Pancreas (tissue), 10 donors: ENCODE measurements at places on chromosomes 6 and 20. TPM values are rescaled to one million over a fixed set of nuclear protein-coding genes. Genes with fewer than 3 reads are reported as not detected.

Gene CST4
- polyA plus RNA-seq = not detected

Gene USP49
- polyA plus RNA-seq = 1.5 TPM

Gene HTR1E
- polyA plus RNA-seq = not detected

Gene SAMD3
- polyA plus RNA-seq = 5.9 TPM

Gene SLC17A1
- polyA plus RNA-seq = not detected

Gene UST
- polyA plus RNA-seq = 3.7 TPM

Gene PHACTR1
- polyA plus RNA-seq = 1.4 TPM

Gene ADGRF1
- polyA plus RNA-seq = 0.56 TPM

Gene TAP1
- 18.8 TPM for polyA plus RNA-seq

Gene ZNF334
- 11.6 TPM for polyA plus RNA-seq

- DNase-seq = no peak
Measured at GRCh38 chr6:168638468-168639271, 197.7 kb downstream of the SMOC2 start.

GRCh38 chr20:39206899-39207564, 244.9 kb downstream of the DHX35 start:
- peak; percentile 25 for DNase-seq

DNA sequence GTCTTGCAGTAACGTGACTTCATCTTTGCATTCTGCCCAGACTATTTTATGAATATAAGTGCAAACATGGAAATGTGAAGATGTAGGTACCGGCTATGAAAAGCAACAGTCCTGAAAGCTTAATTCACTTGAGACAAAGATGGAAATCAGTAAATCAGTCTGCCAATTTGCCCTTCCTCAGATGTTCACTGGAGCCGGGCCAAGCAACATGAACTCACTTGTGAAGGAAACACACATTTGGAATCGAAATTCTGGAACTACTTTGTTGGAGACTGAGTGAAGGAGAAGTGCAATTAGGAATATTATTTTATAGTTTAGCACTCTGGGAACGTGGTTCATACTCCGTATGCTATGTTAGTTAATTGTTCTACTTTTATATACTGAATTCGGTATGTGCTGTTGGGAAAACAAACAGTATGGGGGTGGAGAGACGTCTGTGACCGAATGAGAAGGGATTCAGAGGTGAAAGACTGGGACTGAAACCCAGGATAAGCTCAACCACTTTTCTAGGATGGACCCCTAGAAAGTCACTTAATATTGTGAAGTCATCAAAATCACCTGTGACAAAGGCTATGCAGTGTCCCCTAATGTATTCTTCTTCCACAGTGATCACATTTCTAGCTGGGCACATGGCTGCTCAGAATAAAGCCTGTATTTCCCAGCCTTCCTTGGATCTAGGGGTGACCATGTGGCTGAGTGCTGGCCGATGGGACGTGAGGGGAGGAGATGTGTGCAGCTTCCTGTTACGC, 95.5 kb downstream of the PREX1 start:
- DNase-seq = no peak

- DNase-seq = no peak
Measured at GRCh38 chr20:56928007-56928406, 298.9 kb downstream of the TFAP2C start.

GRCh38 chr20:45918779-45919537, 7.0 kb upstream of the PLTP start:
- DNase-seq = no peak

DNA sequence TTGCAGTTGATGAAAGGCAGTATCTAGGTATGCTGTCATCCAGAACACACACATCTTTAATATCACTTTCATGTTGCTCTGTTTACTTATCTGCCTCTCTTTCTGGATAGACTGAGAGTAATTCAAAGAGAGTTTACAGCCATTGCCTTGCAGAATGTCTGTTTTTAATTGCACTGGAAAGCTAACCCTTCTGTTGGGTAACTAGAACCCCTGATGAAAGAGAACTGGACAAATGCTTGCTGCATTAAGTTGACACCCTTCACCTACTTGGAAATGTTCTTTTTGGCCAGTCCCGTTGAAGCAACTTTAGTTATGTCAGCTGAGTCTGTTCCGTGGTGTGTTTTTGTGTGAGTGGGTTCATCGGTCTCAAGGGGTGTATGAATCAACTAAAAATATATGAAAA, 383.8 kb upstream of the CITED2 start:
- DNase-seq = no peak

- no peak for DNase-seq
Measured at GRCh38 chr20:14569641-14570040, 232.2 kb upstream of the FLRT3 start.

DNA sequence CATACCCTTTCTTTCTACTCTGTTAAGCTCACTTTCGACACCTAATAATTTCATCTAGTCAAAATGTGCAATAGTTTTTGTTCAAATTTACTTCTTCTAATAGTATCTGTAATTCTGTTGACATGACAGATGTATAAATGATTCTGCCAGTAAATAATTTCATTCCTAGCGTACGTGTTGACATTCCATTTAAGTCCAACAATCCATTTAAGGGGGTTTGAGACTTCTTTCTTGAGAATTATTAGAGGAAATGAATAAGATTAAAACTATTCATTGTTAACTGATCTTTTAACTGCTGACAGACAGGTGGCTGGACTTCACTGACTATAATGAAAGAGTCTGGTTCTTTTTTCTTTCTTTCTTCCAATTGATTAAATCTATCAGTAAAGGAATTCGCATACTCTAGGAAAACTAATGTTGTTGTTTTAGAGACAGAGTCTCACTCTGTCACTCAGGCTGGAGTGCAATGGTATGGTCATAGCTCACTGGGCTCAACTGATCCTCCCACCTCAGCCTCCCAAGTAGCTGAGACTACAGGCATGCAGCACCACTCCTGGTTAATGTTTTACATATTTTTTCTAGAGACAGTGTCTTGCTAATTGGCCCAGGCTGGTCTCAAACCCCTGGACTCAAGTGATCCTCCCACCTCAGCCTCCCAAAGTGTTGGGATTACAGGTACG, 55.9 kb downstream of the MAP3K5 start:
- DNase-seq = no peak

- no peak for DNase-seq
Measured at GRCh38 chr6:8269872-8270454, 165.4 kb downstream of the SLC35B3 start.

- DNase-seq = no peak
Measured at GRCh38 chr6:87465051-87465450, 7.7 kb upstream of the SLC35A1 start.

DNA sequence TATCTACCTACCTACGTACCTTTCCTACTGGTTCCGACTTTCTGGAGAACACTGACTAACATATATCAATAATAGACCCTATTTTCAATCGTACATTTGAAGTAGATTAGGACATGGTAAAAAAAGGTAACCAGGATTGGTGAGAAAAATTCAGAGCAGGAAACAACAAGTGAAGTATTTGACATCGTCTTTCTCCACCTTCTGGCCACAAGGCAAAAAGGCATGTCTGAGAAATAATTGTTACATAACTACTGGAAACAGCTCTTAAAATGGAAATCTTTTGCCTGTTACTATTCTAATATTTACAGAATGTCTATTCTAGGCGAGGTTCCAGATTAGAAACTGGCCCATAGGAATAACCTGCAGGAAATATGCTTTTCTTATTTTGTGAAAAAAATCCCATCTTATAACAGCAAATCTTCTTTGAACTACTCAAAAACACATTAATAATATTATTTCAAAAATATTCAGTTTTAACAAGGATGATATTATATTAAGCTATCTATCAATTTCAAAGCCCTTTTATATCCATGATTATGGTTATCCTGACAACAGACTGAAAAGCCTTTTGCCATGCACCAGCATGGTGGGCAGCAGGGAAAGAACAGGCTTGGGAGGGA, 80.8 kb downstream of the RCAN2 start:
- peak; percentile 50 for DNase-seq

GRCh38 chr6:110448846-110449540, 27.4 kb downstream of the SLC22A16 start:
- DNase-seq = no peak

GRCh38 chr6:87375315-87375714, 30.7 kb downstream of the C6orf163 start:
- DNase-seq = no peak

DNA sequence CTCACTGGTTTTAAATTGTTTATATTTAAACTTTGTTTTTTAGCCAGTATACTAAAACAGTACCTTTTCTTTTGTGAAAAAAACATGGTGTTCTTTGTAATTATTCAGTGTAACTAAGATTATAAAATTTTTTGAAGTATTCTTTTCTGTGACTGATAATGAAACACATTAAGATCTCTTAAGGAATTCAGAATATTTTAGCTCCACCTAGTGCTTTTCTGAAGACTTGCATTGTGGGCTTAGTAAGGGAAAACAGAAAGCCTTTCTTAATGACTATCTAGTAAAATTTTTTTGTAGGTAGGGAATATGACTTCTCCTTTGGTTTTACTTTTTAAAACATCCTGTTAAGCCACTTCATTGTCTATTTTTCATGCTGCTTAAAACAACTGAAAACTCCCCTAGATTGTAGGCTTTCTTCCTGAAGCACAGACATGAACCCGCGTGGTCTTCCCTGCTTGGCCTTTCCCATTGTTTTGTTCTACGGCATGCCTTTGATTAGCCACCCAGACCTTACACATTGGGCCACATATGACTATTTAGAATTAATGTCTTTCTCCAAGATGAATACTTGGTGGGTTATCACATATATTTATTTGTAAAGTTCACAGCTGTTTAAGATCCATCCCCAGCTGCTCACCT, 72.1 kb downstream of the AFDN start:
- no peak for DNase-seq

DNA sequence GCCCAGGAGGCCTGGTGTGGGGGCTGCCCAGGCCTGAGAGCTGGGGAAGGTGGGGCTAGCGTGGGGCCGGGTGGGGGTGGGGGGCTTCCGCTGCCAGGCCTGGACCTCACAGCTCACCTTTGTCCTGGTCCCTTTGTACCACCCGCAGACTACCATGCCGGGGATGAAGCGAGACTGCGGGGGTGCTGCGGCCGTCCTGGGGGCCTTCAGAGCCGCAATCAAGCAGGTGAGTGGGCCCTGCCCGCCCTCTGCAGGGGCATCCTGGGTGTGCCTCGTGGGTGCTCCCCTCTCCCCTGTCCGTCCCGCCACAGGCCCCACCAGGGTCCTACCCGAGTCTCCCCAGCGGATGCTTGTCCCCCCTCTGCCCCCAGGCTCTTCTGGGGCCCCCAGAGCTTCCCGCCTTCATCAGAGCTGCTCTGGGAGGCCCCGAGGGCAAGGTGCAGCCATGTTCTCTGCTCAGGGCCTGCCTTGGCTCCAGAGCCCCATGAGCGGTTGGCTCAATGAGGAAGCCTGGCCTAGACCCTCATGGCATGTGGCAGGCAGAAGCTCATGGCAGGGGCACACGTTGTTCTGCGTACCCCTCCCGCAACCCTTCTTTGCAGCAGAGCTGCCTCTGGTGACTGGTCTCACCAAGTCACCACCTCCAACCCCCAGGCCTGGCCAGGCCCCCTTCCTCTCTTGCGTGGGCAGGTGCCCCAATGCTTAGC, 14.5 kb downstream of the NPEPL1 start:
- peak; percentile 9 for DNase-seq

DNA sequence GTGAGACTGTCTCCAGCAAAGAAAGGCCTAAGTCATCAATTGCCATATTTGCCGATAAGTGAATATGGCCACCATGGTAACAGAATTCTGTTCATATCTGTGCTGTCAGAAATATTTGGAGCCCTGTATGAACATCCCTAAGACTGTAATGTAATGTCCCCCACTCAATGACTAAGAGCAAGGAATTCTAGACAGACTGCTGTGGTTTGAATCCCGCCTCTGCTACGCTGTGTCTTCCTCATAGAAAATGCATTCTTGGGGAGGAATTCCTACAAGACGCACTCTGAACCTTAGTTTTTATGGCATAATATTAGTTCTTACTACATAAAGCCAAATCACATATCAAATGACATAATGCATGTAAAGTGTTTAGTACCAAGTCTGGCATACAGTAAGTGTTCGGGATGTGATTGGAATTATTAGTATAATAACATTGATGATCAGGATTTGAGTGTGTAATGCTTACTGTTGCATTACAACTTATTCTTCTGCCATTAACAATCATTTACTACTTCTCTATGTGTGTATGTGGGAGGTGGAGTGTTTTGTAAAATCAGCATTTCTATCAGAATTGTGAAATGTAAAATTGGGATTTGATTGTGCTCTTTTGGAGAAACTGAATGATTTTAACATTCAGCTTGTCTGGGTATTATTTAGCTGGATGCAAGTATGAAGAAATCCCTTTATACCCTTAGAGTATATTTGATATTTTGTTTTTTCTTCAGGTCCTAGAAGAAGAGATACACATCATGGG, 103.0 kb downstream of the OLIG3 start:
- no peak for DNase-seq

DNA sequence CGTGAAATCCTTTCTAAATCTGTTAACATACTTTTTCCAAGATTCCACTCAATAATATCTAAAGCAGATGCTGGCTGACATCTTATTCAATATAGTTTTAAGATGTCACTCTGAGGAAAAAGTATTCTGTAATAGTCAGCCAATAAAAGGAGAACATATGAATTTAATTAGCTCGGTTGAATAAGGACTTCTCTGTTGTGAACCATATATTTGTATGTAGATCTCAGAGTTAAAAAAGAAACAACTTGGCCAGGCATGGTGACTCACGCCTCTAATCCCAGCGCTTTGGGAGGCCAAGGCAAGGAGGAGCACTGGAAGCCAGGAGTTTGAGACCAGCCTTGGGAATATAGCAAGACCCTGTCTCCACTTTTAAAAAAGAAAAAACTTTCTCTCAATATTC, 7.4 kb upstream of the CD24 start:
- DNase-seq = no peak

DNA sequence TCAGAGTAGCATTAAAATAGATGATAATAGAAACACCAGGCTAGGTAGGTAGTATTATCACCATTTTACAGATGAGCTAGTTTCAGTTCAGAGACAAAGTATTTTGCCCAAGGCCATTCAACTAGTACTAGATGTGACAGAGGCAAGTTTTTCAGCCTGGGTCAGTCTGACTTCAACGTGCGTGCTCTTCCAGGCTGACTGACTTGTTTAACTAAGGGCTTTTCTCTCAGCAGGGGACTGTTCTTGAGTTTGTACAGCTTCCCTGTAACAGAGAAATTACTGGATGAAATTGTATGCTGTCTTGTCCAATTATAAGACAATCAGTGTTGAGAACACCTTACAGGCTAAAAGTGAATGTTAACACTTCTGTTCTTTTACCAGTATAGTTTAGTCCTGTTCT, 333.5 kb upstream of the MAN1A1 start:
- no peak for DNase-seq

- DNase-seq = no peak
Measured at GRCh38 chr6:14038467-14039437, 78.8 kb upstream of the CD83 start.
